ENCODE measurements at places on chromosomes 7 and 10.

DNA sequence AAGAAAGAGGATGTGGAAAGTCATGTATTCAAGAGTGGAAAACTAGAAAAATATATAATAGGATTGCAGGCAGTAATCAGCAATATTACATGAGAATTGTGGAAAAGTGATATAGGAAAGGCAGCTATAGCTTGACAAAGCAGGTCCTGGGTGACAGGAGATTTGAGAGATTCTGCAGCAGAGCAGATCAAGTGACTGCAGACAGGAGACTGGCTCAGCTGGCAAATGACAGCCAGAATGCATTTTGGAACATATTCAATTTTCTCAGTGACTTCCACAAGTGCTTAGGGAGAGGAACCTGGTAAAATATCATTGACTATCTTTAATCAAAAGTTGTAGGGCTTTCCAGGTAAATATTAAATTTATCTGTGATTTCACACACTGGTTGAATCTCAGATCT lies 260.5 kb upstream of the CACNA2D1 start:
- peak; percentile 51 for DNase-seq

DNA sequence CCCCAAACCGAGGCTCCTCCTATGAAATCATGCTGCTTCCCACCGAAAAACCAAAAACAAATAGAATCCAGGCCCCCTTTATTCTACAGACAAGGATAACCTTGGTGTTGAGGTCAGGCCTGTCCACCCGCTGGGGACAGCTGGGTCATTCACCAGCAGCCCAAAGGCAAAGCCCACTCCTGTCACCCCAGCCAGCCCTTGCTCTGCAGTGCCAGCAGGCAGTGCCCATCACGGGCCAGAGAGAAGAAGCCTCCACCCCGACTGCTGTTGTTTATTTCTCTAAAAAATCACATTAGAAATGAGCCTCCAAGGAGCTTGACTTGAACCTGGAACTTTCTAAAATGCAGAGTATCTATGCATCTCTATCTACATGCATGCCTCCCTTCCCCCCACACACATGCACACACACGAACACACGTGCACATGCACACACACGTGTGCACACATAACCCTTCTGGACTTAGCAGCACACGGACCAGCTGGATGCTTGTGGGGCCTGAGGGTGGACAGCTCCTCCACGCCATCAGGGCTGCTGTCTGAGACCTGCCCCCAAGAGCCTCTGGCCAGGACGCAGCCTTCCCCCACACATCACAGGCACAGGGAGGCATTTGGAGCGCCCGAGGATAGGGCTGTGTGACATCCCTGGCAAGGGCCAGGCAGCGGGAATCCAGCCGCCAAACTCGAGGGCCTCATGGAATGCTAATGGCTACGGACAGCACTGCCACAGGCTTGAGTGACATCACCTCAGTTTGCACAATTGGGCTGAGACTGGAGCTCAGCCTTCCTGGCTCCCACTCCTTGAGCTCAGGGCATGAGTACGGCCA lies 22.8 kb downstream of the PRKAG2 start:
- DNase-seq, result no peak

- no peak for DNase-seq
These were observed 12.2 kb upstream of the FFAR4 start for GRCh38 chr10:93554316-93554663.

GRCh38 chr7:36564489-36564888 lies 159.8 kb downstream of the AOAH start:
- DNase-seq, result no peak

GRCh38 chr10:131358741-131359442 lies 47.4 kb upstream of the TCERG1L start:
- no peak for DNase-seq

GRCh38 chr7:115680921-115681320 lies 349.6 kb downstream of the TFEC start:
- DNase-seq, result no peak

- DNase-seq, result no peak
These were observed 234.1 kb upstream of the AGK start for GRCh38 chr7:141317033-141317585.

DNA sequence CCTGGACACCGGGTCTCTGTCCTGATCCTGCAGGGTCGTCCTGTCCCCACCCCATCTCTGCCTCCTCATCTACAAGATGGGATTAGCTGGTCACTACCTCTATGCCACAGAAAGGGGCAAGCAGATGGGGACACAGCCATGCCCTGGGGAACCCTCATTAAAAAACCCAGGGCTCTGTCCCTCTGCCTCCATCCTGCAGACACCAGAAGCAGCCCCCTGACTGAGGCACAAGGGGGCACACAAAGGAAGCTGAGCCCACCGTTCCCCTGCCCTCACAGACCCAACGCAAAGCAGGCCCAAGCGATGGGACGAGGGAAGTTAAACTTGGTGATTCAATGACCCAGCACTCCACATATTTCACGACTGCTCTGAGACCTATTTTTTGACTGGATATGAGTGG lies 142.4 kb downstream of the TCERG1L start:
- DNase-seq, result no peak

DNA sequence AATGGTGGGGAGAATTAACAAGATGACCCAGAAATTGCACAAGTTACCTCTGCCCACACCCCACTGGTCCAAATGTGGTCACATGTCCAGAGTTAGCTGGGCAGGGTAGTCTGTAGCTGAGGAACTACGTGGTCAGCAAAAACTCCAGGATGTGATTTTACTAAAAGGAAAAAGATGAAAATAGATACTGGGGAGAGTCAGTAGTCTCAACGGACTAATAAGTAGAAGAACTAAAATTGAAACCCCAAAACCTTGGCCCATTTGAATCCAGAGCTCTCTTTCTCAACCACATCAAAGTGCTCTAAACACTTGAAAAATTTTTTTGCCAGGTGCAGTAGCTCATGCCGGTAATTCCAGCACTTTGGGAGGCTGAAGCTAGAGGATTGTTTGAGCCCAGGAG lies 146.3 kb downstream of the SKIDA1 start:
- DNase-seq, result no peak

- no peak for DNase-seq
These were observed 56.5 kb downstream of the FAM171A1 start for GRCh38 chr10:15314482-15315045.

DNA sequence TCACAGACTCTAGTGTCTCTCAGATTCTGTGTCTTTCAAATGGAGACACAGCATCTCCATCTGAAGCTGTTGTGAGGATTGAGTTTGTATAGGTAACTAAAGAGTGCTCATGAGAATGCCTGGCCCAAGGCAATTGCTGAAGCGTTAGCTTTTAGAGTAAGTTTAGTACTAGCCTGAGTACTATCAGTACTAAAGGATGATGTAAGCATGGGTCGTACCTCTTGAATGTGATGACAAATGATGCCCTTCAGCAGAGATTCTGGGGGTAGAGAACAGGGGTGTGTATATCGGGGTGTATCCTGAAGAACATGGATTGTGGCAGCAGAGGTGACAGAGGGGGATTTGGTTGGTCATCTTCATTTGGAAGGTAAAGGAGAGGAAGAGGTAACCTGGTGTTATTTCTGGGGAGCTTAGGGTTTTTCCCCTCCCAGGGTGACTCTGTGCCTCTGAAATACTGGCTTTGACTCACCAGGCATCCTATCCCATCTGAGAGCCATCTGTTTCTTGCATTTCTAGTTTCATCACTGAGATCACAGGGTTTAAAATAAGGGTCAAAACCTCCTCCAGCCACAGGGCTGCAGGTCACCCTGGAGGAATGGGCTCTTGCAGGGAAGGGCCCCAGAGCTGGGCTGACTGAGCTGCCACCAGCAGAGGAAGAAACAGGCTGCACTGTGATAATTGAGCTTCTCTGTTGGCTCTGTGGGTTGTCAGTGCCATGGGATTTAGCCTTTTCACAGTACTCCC lies 756.0 kb downstream of the KCNMA1 start:
- DNase-seq, result no peak

DNA sequence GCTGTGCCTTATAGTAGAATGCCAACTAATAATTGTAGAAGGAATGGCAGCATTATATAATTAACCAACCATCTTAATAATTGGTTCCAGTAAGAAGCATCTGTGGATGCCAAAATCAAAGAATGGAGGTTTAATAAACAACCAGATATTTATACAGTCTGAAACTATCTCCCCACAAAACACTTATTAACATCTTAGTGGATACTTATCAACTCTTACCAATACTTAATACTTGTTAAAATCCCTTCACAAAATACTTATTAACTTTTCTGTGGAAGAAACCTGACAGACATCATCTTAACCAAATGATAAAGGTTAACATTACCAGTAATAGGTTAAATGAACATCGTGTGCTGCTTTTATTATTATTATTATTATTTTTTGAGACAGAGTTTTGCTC lies 29.1 kb upstream of the FAM107B start:
- DNase-seq, result no peak

DNA sequence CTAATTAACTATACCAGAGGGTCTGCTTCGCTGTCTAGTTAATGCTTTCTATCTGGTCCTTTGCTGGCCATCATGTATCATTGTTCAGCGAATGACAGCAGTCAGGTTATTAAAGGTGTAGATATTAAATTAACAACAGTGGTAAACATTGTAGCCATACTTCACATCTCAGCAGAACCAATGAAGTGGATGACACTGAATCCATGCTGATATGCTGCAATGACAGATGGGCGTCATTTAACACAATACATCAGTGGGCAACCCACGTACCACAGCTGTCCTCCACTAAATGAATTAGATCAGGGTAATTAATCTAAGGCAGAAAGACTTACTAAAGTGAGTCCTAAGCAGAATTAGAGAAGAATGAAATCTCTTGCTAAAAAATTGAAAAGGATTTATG lies 767.2 kb downstream of the NXPH1 start:
- DNase-seq, result peak; percentile 34

DNA sequence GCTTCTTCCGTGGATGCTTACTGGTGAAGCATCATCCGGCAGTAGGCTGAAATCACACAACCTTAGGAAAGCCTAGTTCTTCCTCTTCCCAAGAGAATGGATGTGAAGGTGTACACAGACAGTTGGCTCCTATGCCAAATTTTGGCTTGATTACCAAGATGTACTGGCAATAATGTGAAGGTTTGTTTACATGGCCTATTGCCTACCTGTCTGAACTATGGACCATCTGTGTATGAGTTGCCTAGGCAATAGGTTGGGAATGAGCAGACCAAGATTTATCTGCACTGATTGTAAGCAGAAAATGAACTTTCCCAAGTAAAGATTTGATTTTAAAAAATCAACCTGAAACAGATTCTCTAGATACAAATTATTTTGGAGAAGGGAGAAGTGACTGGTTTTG lies 325.9 kb upstream of the SORCS1 start:
- DNase-seq, result no peak
